MCF 10A (cell line): ENCODE measurements at places on chromosomes 6 and 20.

- no peak for DNase-seq
Observed at GRCh38 chr6:151482290-151482689, 11.5 kb upstream of the CCDC170 start.

GRCh38 chr6:37170273-37171200, 585 bp downstream of the PIM1 start:
- DNase-seq, result peak; percentile 43

DNA sequence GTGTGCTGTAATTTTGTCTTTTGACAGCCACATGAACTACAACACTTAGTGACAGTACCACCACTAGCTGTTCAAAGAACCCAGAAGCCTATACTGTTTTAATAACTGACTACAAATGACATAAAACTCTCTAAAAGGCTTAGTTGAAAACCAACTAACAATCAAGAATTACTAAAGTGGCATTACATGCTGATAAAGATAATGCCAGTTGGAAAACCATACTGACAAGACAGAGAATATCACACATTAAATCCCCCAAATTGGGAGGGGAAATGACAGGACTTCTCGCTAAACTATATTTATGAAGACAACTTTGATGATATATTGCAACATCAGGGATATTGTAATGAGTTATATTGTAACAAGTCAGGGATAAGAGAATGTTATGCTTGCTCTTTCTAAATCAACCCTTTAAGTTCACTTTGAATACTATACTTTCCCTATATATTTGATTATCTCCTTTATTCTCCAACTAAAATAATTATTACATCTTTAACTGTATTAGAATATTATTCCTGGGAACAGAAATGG, 6.2 kb downstream of the NCOA5 start:
- DNase-seq, result no peak

GRCh38 chr6:131164506-131164905, 29.2 kb downstream of the AKAP7 start:
- no peak for DNase-seq

GRCh38 chr20:13995086-13995665, at the start of gene MACROD2:
Gene MACROD2, plus strand, starts transcription at chr20:13995516.
- peak; percentile 97 for DNase-seq

DNA sequence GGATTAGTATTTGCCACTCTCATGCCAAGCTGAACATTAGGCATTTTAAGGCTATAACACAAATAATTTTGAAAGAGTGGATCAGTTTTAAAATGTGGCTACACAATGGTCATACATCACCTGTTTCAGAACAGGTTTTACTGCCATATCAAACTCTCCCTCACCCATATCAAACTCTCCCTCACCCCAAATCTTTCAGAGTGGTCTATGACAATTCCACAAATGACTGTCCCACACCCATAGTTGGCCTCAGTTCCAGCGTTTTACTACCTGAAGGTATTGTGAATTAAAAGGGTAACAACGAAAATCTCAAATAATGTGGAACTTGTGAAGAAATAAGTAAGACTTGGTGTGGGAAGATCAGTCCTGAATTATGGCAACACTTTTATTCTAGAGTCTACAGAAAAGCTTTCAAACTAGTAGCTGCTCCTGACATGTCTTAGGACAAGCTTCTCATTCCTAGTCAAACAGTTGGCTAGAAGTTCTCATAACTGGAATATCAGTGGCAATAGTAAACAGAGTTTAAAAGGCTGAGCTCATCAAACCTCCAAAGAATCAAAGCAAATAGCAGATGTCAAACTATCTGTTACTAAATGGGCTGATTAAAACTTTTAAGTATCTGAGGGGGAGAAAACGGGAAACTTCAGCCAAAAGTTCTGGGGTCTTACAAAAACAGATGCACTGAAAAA, 52.4 kb downstream of the MAP3K7 start:
- no peak for DNase-seq

- peak; percentile 68 for DNase-seq
Observed at GRCh38 chr6:47278545-47278944, 31.2 kb downstream of the TNFRSF21 start.

DNA sequence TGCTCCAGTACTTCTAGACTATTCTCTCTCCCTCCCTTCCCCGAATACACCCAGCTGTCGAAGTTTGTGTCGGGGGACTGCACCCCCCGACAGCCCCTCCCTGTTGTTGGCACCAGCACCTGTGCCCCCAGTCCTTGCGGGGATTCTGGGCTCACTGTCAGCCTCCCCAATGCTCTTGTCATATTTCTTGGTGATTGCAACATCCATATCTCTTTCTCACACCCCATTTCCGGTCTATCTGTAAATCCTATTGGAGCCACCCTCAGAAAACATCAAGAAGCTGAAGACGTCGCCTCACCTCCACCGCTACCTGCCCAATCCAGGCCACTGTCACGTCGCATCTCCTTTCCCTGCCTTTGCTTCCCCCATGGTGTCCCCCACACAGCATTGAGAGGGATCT, 32.6 kb upstream of the VSTM2L start:
- DNase-seq, result no peak

DNA sequence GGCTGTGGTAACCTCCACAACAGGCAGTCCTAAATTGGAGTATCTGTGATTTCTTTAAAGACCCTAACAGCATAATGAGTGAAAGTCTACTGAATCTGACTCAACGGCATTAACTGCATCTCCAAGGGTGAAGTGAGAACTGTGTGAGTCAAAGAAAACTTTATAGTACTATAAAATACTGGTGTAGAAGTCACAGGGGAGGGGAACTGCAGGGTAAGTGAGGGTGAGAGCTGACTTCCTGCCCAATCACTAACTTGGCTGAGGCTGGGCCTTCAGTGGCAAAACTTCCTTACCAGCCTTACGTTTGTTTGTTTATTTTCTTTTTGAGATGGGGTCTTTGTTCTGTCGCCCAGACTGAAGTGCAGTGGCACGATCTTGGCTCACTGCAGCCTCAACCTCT, 109.8 kb downstream of the PTPRK start:
- no peak for DNase-seq

GRCh38 chr6:117676577-117677218, 1.4 kb downstream of the NUS1 start:
- DNase-seq, result no peak
